Astrocyte (in vitro differentiated cells and primary cell): ENCODE measurements at places on chromosomes 12 and 14. TPM values are rescaled to one million over a fixed set of nuclear protein-coding genes. Genes with fewer than 3 reads are reported as not detected.

The RNASE2 gene
- total RNA-seq = not detected in 2 replicates

The ANO4 gene
- 41.3 and 42.8 TPM in 2 replicates for total RNA-seq

GRCh38 chr12:71445071-71445470 lies 5.5 kb downstream of the LGR5 start:
- DNase-seq = no peak

- no peak for DNase-seq
Observed at GRCh38 chr14:57462551-57462950, 31.1 kb downstream of the CCDC198 start.

- no peak for DNase-seq
Observed at GRCh38 chr12:64240781-64241180, 18.7 kb upstream of the KICS2 start.

- peak; percentile 25 for DNase-seq
Observed at GRCh38 chr14:50605766-50606165, 45.8 kb downstream of the ATL1 start.

DNA sequence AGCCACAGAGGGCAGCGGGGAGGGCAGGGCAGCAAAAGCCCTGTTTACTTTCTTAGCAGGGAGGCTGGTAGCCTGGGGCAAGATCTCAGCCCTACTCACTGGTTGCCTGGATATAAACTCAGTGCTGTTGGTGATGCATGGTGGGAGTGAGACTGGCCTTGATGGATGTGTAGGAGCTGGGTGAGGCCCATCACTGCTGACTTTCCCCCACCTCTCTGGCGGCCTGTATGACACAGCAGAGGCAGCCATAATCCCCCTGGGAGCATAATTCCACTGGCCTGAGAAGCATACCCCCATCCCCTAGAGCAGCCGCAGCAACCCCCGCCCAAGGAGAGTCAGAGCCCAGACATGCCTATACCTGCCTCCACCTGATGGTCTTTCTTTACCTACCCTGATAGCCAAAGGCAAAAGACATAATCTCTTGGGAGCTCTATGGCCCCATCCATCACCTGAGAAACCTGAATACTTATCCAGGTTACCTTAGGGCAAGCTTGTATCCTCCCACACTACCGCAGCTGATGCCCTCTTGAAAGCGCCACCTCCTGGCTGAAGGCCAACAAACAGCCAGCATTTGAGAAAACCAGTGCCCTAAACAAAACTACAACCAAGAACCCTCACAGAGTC lies 59.3 kb downstream of the DNAI7 start:
- DNase-seq = no peak
